ENCODE measurements at places on chromosomes 2 and 18.

- DNase-seq = no peak
These were observed 651.1 kb upstream of the ID2 start for GRCh38 chr2:8030573-8031303.

DNA sequence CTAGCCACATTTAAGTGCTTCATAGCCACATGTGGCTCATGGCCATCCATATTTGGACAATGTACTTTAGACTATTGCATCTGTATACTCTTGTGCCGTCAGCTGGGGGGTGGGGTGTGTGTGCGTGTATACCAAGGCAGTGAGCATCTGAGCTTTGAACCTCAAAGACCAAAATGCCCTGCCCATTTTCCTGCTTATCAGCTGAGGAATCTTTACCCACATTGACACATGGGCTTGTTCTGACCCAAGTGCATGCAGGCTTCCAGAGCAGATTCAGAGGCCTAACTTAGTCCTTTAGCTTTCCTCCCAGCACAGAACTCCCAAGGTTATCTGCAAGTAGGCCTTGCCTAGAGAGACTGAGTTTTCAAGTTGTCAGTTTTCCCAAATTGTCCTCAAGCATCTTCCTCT lies 11.1 kb upstream of the MOCOS start:
- no peak for DNase-seq

GRCh38 chr2:68921646-68922045 lies 31.0 kb downstream of the GKN2 start:
- DNase-seq = no peak

DNA sequence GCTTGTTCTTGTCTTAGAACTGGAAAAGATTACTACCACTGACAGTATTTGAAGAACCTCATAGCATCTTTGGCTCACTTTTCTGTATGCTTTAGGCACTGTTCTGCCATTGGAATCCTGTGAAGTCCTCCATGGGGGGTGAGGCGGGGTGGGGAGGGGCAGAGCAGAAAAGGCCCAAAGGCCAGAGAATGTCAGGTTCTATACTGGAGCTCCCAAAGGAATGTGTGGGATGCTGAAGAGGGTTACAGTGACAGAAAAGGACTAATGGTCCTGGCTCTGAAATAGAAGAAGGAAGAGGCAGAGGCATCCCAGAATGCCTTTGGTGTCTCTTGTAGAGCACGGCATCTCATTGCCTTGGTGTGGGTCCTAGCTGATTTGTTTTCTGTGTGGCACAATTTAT lies 141.9 kb downstream of the HAUS1 start:
- no peak for DNase-seq

GRCh38 chr2:28661589-28662001 lies 90.0 kb upstream of the PPP1CB start:
- no peak for DNase-seq

DNA sequence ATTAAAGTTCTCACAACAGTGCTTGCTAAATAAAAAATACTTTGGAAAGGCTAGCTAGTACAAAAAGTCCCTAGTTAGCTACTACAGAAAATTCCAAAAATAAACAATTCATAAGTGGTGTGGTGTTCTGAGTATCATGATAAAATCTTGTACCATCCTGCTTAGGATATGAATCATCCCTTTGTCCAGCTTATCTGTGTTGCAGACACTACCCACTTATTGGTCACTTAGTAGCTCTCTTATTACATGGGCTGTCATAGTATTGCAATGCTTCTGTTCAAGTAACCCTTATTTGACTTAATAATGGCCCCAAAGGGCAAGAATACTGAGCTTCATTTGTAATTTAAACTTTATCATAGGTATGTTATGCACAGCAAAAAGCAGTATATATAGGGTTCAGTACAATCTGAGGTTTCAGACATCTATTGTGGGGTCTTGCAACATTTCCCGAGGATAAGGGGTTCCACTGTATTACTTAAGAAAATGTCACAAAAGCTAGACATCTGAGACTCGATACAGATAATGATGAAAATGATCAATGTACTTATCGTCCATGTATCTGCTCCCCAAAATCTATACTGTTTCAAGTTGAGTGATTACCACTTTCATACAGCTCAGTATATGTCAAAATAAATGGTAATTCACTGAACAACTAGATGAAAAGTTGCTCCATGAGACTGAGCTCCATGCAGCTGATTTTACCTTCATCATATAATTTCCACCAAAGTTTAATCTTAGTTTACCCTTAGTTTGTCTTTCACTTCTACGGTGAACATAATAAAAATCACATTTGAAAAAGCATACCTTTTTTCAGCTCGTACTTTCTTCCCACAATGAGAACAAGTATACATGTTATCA lies 93.8 kb downstream of the C2orf74 start:
- DNase-seq = no peak

DNA sequence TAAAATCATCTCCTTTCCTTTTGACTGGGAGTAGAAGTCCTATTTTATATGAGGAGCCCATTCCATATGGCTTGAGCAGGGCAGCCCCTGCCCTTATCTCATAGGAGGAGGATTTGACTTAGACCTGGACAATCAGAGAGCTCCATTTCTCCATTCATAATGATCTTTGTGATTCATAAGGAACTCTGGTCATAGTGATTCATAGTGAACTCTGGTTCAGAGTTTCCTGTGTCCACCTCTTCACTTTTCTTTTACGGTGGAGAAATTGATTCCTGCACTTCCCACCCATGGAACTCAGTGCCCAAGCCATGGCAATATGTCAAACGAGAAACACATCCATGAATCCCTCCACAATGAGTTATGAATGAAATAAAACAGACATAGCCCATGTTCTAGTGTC lies 12.8 kb upstream of the MYO3B start:
- no peak for DNase-seq

GRCh38 chr18:43650426-43650825 lies 373.1 kb upstream of the SYT4 start:
- no peak for DNase-seq

GRCh38 chr2:127106457-127106990 lies 430 bp downstream of the BIN1 start:
- no peak for DNase-seq

- DNase-seq = no peak
These were observed 18.9 kb downstream of the SAG start for GRCh38 chr2:233326500-233326899.

DNA sequence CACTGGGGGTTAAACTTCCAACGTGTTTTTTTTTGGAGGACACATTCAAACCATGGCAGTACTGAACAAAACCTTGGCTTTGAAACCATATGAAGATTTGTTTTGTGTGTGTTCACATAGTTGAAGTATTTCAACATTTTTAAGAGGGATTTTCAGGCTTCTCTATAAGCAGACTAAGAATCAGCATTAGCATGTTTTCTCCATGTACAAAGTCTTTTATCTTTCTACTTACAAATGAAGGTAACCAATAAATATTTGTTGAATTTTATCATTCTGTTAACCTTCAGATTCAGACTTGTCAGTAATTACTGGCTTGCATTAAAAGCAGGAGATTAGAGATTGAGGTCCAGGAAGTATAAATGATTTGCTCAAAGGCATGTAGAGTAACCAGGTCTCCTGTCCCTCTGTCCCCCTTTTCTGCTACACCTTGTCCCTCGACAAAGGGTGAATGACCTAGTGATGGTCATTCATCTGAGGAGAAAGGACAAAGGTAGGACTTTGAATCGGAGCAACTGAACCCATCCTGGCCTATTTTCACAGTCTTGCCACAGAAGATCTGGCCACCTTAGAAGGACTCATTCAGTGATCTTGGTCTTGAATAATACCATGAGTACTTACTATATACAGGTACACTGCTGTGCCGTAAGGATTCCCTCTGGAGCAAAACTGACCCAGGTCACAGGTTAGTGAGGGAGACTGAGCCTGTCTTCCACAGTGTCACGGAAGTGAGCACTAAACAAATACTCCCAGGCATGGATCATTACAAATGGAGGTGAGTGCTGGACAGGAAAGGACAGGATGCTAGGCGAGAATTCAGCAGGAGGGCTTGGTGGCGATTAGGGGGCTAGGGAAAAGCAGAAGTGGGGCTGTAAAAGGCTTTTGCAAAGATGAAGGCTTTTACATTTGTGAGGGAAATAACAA lies 2.2 kb upstream of the MYCN start:
- DNase-seq = no peak

GRCh38 chr18:10025711-10026670 lies 112.2 kb downstream of the VAPA start:
- peak; percentile 39 for DNase-seq

DNA sequence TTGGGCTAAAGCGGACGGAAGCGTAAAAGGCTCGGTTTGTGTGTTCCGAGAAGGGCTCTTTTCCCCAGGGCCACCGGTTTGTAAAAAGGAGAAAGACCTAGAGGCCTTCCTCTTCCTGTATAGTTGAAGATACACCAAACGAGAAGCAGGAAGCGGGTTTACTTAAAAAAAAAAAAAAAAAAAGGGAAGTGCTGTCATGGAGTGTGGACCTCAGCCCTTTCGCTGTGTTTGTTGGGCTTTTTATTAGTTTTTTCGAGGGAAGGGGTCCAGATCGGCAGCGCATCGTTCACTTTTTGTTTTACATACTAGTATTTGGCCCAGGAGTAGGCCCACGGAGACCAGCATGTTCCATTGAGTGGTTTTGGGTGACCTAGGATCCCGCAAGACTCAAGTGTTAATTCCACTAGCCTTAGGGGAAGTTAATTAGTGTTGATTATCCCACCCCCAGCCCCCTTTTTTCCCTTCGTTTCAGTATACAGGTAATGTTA lies 676 bp downstream of the ACTR2 start:
- peak; percentile 80 for DNase-seq

- DNase-seq = no peak
These were observed 146.5 kb downstream of the GLI2 start for GRCh38 chr2:120881981-120882788.

GRCh38 chr2:179769323-179769722 lies 92.1 kb downstream of the ZNF385B start:
- no peak for DNase-seq

DNA sequence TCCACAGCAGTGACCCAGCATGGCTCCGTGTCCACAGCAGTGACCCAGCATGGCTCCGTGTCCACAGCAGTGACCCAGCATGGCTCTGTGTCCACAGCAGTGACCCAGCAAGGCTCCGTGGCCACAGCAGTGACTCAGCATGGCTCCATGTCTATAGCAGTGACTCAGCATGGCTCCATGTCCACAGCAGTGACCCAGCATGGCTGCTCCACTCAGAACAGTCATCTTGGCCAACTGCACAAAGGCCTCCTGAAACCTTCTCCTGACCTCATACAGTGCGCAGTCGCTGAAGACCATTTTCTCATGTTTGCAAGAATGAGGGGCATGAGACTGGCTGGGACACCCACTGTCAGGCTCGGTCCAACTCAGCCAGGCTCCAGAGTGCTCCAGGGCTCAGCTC lies 333.4 kb upstream of the RAB6C start:
- no peak for DNase-seq

GRCh38 chr2:4791488-4791887 lies 900.7 kb upstream of the SOX11 start:
- DNase-seq = no peak

DNA sequence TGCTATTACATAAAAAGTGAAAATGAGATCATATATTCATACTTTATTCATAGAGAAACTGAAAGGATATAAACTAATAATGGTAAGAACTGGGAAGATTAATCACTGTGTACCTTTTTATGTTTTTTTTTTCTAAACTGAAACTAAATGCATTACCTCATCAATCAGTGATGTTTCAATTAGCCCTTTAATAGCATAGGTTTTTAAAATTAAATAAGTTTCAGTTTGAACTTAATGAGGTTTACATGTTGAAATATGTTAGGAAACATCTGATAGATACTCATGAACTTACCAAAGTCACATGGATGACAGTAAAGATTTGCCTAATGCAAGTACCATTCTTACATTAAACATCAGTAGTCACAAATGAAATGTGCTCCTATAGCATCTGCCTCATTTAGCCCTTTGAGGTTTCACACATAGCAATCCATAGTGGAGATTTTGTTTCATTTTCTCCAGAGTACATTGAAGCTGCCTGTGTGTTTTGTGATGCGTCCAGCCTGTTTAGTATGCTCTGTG lies 8.9 kb downstream of the MAPRE2 start:
- peak; percentile 63 for DNase-seq

- DNase-seq = no peak
These were observed 17.8 kb downstream of the FAM110C start for GRCh38 chr2:28406-28975.

DNA sequence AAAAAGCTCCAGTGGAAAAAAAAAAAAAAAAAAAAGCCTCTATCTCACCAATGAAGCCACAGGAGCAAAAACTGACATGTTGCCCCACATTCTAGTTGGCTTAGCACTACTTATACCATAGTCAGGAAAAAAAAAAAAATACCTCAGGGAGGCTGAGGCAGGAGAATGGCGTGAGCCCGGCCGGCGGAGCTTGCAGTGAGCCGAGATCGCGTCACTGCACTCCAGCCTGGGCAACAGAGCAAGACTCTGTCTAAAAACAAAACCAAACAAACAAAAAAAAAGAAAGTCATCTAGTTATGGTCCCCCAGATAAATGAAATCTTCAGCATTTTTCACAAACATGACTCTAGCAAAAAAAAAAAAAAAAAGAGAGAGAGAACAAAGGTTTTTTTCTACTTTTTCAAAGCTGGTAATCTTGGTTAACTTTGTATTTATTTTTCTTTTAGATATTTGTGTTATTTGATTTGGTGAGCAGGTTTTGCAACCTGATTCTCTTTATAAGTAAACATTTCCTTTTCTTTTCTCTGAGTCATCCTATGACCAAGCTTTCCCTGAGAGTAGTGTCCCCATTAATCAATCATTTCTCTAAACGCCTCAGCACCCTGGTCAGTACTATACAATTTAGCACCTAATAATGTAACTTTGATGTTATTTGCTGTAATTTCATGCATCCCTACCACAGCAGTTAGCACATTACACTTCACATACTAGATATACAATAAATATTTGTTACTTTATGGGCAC lies 273.7 kb upstream of the PIK3C3 start:
- no peak for DNase-seq

GRCh38 chr18:67222887-67223286 lies 293.6 kb downstream of the DSEL start:
- DNase-seq = no peak

Data from suppressor macrophage treated with lipopolysaccharide for 4 hours (primary cell).